ENCODE measurements at places on chromosomes 2 and 18.

DNA sequence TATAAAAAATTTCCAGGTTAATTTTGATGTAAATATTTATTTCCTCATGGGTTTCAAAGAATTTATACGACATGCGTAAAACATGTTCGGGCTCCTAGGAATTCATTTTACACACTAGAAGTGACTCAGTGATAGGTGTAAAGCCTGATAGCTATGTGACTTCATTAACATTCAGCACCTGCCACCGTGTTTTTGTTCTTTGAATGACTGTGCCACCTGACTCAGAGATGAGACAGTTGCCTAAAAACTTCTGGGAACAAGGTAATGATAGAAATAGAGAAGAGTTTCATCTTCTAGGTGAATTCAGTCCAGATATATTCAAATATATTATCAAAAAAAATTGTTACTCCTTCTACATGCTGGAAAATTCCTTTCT is 10.0 kb downstream of the IL1R2 start:
- DNase-seq, result no peak

DNA sequence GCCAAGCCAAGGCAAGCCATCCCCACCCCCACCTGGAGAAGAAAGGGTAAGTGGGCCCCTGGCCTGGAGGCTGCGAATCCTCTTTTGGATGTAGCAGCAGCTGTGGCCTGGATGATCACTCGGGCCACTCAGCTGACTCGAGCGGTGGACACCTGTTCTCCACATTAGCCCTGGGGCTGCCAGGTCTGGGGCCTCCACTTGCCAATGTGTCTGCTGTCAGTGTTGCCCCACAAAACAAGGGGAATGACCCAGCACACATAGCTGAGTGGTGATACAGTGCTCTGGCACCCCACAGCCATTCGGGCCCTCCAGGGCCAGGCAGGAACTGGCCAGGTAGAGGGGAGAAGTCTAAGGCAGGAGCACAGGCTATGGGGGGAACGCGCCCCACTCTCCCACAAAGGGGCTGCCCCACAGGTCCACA is 2.6 kb downstream of the STK25 start:
- DNase-seq, result no peak

DNA sequence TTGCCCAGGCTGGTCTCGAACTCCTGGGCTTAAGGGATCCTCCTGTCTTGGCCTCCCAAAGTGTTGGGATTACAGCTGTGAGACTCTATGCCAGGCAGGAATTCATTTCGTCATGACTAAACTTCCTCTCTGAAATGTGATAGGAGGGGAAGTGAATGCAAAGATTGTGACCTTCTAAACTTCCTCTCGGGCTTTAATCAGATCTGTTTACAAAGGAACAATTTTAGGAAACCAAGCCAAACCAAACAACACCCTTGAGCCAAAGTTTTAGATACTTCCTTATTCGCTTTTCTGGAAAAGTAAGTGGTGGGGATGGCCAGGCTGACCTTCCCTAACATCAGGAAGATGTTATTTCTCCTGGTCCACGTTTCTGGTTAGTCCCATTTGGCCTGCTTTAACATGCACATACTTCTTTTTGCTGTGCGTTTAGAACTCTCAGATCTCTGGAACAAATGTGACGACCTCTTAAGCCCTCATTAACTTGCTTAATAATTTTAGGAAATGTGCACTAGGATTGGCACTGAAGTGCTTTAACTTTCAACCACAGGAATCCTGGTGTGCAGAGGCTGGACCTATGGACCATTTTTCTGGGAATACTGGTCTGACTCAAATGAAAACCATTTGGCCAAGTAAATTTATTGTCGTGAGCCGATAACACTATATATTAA is 33.2 kb upstream of the YES1 start:
- DNase-seq, result no peak

GRCh38 chr2:241560883-241561474 is 2.4 kb downstream of the BOK start:
- DNase-seq, result no peak

GRCh38 chr18:25560369-25560768 is 208.4 kb upstream of the ZNF521 start:
- no peak for DNase-seq

DNA sequence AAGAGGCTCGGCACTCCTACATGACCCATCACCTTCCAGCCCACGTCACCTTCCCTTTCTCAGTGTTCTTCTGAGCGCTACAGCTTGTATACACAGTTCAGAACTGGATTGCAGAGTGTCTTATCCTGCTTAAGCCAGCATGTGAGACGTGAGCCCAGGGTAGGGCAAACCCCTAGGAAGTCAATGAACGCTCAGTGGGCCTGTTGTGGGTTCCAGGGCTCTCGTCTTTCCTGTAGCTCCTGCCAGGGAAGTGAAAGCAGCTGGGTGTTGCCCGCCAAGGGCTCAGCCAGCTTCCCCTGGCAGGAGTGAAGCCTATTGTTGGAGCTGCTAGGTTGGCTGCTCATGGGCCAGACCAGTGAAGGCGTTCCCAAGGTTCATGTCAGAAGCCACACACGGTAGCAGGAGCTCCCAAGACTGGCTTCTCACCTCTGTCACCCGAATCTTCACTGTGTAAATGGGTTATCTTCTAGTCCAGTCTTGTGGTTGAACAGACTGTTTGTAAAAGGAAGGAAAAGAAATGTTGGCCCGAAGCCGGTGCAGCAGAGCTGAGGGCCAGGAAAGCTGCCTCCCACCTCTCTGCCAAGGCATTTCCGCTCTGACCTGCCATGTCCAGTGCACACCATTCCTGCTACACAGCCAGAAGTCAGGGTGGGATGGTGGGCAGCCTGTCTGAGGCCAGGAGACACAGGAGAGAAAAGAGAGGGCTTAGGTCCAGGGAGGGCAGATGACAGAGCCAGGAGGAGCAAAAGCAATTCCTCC is 69.6 kb upstream of the RMDN2 start:
- no peak for DNase-seq
